Erythroblast (primary cell): ENCODE measurements at places on chromosomes 3 and 15.

- DNase-seq = no peak
These were observed 98.2 kb downstream of the ZNF609 start for GRCh38 chr15:64558460-64559179.

DNA sequence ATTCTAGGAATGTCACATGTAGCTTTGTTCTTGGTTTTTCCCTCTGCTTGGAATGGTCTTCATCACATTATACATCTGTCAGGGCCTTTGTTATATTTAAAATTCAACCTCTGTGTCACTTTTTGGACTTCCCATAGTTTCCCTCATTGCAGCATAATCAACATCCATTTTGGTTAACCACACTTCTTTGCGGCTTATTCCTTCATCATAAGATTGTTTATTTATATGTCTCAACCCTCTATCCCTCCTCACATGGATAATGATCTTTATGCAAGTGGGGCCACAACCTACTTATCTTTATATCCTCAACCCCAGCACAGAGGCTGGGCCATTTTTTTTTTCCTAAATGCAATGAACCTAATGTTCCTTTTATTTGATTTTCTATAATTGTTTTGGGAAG, 260.0 kb upstream of the THBS1 start:
- no peak for DNase-seq

DNA sequence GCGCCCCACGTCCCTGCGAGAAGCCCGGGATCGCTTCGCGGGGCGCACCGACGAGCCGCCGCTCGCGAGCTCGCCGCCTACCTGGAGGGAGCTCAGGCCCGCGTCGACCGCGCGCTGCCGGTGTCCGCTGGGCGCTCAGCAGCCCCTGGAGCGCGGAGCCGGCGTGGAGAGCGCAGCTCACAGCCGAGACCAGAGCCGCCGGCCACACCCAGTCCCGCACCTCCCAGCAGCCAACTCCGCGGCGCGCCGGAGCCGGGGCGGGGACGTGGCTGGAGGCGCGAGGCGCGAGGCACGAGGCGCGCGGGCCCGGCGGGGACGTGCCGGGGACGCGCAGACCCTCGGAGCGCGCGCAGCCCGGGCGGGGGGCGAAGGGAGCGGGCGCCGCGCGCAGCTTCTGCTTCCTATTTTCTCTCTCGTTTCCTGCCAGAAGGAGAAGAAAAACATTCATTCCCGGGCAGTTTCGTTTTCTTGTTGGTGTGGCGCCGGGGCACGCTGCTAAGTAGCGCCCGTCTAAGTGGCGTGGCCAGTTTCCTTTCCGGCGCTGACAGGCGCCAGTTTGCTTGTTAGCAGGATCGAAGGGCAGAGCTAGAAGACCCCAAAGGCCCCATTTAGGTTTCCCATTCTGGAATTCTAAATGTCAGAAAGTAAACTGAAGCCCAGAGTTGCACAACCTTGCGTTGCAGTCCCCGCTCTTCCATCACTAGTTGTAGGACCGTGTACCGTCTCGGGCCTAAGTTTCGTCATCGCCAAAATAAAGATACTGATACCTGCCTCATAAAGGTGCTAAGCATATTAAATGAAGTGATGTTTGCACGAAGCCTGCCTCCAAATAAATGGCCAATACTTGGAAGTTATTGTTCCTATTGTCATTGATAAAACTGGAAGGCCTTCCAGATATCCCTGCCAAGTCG, at the start of gene GNB4:
TSS of gene GNB4 (minus strand) at position 206 of the 911 bp plus-strand sequence. CDS start 25,270 bp downstream, outside the sequence.
- DNase-seq = peak; percentile 91

DNA sequence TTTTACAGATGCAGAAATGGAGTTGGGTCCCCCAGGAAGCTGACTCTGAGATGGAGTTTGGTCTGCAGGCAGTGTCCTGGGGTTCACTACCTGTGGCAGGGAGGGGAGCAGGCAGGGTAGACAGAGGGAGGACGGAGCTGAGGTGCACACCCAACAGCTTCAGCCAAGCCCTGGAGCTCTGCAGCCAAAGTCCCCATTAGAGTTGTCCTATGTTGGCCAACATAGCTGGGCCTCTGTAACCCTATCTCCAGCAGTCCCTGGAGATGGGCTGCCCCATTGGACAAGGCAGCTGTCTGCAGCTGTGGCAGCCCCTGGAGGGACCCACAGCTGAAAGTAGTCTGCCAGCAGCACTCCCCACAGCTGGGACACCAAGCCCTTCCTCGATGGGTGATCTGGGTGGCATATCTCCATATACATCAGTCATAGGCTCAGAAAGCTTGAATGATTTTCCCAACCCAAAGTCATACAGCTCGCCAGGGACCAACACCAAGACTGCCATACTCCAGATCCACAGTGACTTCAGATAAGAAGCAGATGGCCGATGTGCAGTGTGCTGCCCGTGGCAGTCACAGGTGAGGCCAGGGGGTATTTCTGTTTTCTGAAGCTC, 31.9 kb downstream of the STARD5 start:
- no peak for DNase-seq
